PC-9 (cell line): ENCODE measurements at places on chromosomes 6 and 20. TPM values are rescaled to one million over a fixed set of nuclear protein-coding genes. Genes with fewer than 3 reads are reported as not detected.

Gene OOEP
- 10.9 and 12.2 TPM in 2 replicates for total RNA-seq

Gene PTK6
- 12.9 and 13.3 TPM in 2 replicates for total RNA-seq

Gene PRR18
- total RNA-seq = not detected in 2 replicates

Gene RNF217
- total RNA-seq = 38.3 and 42.3 TPM in 2 replicates

Gene ETV7
- 0.57 and 0.83 TPM in 2 replicates for total RNA-seq

Gene MCCD1
- total RNA-seq = not detected in 2 replicates

Gene PROKR2
- total RNA-seq = not detected in 2 replicates

Gene TINAG
- not detected in 2 replicates for total RNA-seq

Gene KCNB1
- 0.04 TPM in 1 of 2 replicates, not detected in the other for total RNA-seq

Gene LIN28B
- total RNA-seq = not detected in 2 replicates

Gene SALL4
- 1.6 and 3.8 TPM in 2 replicates for total RNA-seq

Gene BMP7
- 0.13 and 0.60 TPM in 2 replicates for total RNA-seq

Gene C20orf204
- 3.8 and 6.4 TPM in 2 replicates for total RNA-seq

Gene SIGLEC1
- 0.13 TPM in 1 of 2 replicates, not detected in the other for total RNA-seq

Gene PSORS1C2
- not detected in 2 replicates for total RNA-seq

Gene VSX1
- 0.65 and 1.5 TPM in 2 replicates for total RNA-seq

Gene FGD2
- 0.50 and 0.55 TPM in 2 replicates for total RNA-seq

Gene FNDC11
- 7.7 and 10.6 TPM in 2 replicates for total RNA-seq

Gene KCNK5
- total RNA-seq = 11.9 and 14.3 TPM in 2 replicates

Gene LAMA2
- 2.3 and 2.8 TPM in 2 replicates for total RNA-seq

Gene CYB5R4
- 15.3 and 22.7 TPM in 2 replicates for total RNA-seq

Gene LPIN3
- total RNA-seq = 12.1 and 15.4 TPM in 2 replicates

Gene SYCP2
- total RNA-seq = 1.8 and 3.0 TPM in 2 replicates

Gene NPBWR2
- total RNA-seq = not detected in 2 replicates

Gene LAMA4
- 58.3 and 91.0 TPM in 2 replicates for total RNA-seq

Gene E2F3
- 15.7 and 20.0 TPM in 2 replicates for total RNA-seq

Gene NANP
- 5.6 and 7.5 TPM in 2 replicates for total RNA-seq

Gene IP6K3
- not detected in 2 replicates for total RNA-seq

Gene ASIP
- not detected in 2 replicates for total RNA-seq

Gene TRIM15
- total RNA-seq = not detected in 2 replicates

Gene BMP5
- total RNA-seq = 0.20 TPM in 1 of 2 replicates, not detected in the other

Gene GABRR2
- 0.52 TPM in 1 of 2 replicates, not detected in the other for total RNA-seq

Gene PBOV1
- total RNA-seq = not detected in 2 replicates

Gene SOX18
- total RNA-seq = 0.83 TPM in 1 of 2 replicates, not detected in the other

Gene LGSN
- total RNA-seq = not detected in 2 replicates

Gene TGIF2
- 15.7 and 18.3 TPM in 2 replicates for total RNA-seq

Gene CEP250
- total RNA-seq = 63.6 and 79.5 TPM in 2 replicates

Gene CNKSR3
- total RNA-seq = 3.4 and 4.7 TPM in 2 replicates

Gene TAF11
- 26.7 and 27.2 TPM in 2 replicates for total RNA-seq

Gene BPIFB4
- total RNA-seq = not detected in 2 replicates

Gene POM121L2
- total RNA-seq = 0.26 TPM in 1 of 2 replicates, not detected in the other

Gene EPPIN
- not detected in 2 replicates for total RNA-seq

Gene LCA5
- 4.8 and 5.4 TPM in 2 replicates for total RNA-seq

Gene EPHA7
- total RNA-seq = 0.57 and 1.0 TPM in 2 replicates

Gene SLC12A5
- total RNA-seq = 6.0 and 8.7 TPM in 2 replicates

Gene ZC2HC1B
- not detected in 2 replicates for total RNA-seq

Gene MEP1A
- not detected in 2 replicates for total RNA-seq

Gene NFATC2
- total RNA-seq = 6.3 and 6.8 TPM in 2 replicates

Gene MUC22
- not detected in 2 replicates for total RNA-seq

Gene OTOR
- not detected in 2 replicates for total RNA-seq
